ENCODE measurements at places on chromosomes 12 and 14. TPM values are rescaled to one million over a fixed set of nuclear protein-coding genes. Genes with fewer than 3 reads are reported as not detected.

The FAM186B gene
- total RNA-seq, result not detected

GRCh38 chr12:114976372-114976771 is 292.4 kb upstream of the TBX3 start:
- no peaks in the 10 kb centered on the region for H3K4me1 ChIP-seq
- no peaks in the 10 kb centered on the region for H3K36me3 ChIP-seq
- H3K27me3 ChIP-seq, result no peaks in the 10 kb centered on the region
- no peak overlapping the region for H3K4me3 ChIP-seq
- no peak overlapping the region for H3K27ac ChIP-seq

The CLEC7A gene
- total RNA-seq, result 20.1 TPM

The CCDC38 gene
- total RNA-seq, result not detected

The HOXC11 gene
- total RNA-seq, result not detected

The KRT82 gene
- total RNA-seq, result not detected

- no peaks in the 10 kb centered on the region for H3K36me3 ChIP-seq
- H3K4me1 ChIP-seq, result peaks cover 15% of the 10 kb centered on the region
- no peaks in the 10 kb centered on the region for H3K27me3 ChIP-seq
- H3K4me3 ChIP-seq, result no peak overlapping the region
- no peak overlapping the region for H3K27ac ChIP-seq
- no peak for DNase-seq
These were observed 77.9 kb downstream of the SPTB start for GRCh38 chr14:64801800-64802199.

DNA sequence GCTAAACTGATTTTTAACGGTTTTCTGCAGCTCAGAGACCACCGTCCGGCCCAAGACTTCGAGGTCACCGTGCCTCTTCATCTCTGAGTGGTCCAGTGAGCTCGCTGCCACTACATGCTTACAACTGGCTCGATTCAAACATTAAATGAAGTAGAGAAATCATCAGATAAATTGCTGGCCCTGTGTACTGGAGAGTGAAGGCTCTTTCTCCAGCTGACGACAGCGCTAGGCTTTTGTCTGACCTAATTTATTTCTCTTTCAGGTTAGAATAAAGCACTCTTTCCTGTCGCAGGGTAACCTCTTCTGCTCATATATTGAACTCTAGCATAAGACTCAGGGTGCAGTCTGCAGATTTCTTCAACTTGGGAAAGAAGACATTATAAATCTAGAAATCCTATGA is 6.4 kb downstream of the BCL11B start:
- H3K36me3 ChIP-seq, result no peaks in the 10 kb centered on the region
- H3K4me1 ChIP-seq, result peaks cover 21% of the 10 kb centered on the region
- no peak overlapping the region for H3K4me3 ChIP-seq
- peaks cover 56% of the 10 kb centered on the region for H3K27me3 ChIP-seq
- DNase-seq, result no peak
- H3K27ac ChIP-seq, result peak overlapping the region; percentile 36

Data from stomach (tissue), 19 donors.